ENCODE measurements at places on chromosomes 12 and 14. TPM values are rescaled to one million over a fixed set of nuclear protein-coding genes. Genes with fewer than 3 reads are reported as not detected.

VASH1 gene
- 4.3 TPM for total RNA-seq

SLC7A7 gene
- total RNA-seq: 24.0 TPM

CHFR gene
- total RNA-seq: 25.7 TPM

ACSM4 gene
- not detected for total RNA-seq

TAS2R42 gene
- not detected for total RNA-seq

ING4 gene
- total RNA-seq: 11.8 TPM

TAS2R9 gene
- total RNA-seq: not detected

RNF212B gene
- total RNA-seq: not detected

MYH6 gene
- 0.11 TPM for total RNA-seq

Data from A549 treated with dexamethasone at 1 μM for 4 hours (cell line).